ENCODE measurements at places on chromosomes 11 and 22.

- no peak for DNase-seq
Measured at GRCh38 chr11:73298233-73298632, 9.8 kb upstream of the ARHGEF17 start.

- DNase-seq: no peak
Measured at GRCh38 chr11:69950120-69950519, 128.0 kb upstream of the ANO1 start.

GRCh38 chr11:123143921-123144320 lies 51.1 kb downstream of the CLMP start:
- DNase-seq: no peak

GRCh38 chr11:115458877-115459276 lies 45.3 kb downstream of the CADM1 start:
- no peak for DNase-seq

DNA sequence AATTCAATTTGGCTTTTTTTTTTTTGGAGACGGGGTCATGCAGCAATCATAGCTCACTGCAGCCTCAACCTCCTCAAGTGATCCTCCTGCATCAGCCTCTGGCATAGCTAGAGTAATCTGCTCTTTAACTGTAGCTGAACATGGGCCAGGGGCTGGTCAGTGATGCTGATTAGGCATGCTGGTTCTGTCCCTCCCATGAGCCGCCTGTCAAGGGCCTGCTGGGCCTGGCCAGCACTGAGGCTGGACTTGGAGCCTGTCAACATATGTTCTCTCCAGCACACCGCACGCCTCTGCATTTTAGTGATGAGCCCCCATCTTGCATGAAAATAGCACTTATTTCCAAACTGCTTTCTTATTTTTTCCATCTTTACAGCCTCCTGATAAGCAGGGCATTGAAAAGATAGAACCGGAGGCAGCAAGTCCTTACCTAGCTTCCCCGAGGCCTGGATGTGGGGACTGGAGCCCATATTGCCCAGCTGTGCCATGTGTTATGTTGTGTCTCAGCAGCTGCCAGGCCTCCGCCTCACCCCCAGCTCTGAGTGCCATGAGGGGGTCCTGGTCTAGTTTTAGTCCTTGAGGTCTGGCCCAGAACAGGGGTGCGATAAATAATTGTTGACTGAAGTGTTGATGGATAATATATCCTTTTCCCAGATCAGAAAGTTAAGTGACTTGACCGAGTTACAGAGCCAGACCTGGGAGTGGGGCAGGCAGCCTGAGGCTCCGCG lies 80.0 kb downstream of the CTTN start:
- no peak for DNase-seq

GRCh38 chr11:91538065-91538464 lies 686.6 kb upstream of the FAT3 start:
- no peak for DNase-seq

DNA sequence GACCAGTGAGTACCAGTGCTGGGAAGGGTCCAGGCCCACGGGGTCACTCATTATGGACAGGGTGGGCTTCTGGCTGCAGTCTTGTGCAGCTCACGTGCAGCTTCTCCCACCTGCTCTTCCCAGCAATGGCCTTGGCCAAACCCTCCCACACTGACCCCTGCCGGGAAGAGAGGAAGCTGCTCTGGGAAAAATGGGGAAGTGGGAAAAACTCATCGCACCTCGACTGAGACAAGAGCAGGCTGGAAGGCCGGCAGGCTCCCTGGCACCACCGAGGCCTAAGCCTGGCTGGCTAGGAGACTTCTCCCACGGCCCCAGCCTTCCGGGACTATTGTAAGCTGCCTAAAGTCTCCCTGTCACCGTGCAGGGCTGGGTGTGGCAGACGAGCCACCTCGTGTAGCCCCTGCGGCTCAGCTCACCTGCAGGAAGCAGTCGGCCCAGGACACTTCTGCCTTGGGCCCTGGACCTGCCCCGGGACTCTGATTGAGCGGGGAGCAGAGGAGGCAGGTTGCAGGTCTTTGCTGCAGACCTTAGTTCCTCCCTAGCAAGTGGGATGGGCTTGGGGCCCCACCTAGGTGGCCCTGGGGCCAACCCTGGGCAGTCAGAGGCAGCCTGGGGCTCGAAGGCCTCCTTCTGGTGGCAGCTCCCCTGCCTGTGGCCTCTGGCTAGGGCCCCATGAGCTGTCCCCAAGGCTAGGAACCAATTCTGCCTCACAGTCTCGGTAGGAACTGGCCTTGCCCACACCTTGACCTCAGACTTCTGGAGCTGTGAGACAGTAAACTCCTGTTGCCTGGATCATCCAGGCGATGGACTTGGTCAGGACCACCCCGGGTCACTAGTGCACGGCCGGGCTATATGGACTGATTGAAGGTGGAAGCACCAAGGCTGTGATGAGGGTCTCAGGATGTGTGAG lies 23.1 kb downstream of the MRGPRG start:
- DNase-seq: no peak

DNA sequence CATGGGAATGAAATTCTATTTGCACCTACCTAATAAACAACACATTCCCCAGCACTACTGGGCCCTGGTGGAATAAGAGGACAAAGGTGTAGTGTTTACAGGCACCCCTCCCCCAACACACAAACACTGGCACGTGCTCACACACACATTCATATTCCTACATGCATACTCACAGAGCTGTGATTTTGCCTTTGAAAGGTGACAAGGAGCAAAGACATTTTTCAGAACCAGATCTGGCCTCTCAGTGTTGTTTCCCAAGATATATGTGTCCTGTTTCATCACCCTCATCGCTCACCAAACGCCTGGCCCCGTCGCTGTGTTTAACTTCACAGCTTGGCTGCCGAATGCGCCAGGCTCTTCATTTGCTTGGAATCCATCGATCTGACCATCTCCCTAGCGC lies 292.6 kb downstream of the NTM start:
- no peak for DNase-seq

GRCh38 chr11:83779876-83780275 lies 493.7 kb upstream of the CCDC90B start:
- DNase-seq: no peak

GRCh38 chr11:70122490-70123198 lies 44.5 kb downstream of the ANO1 start:
- no peak for DNase-seq

DNA sequence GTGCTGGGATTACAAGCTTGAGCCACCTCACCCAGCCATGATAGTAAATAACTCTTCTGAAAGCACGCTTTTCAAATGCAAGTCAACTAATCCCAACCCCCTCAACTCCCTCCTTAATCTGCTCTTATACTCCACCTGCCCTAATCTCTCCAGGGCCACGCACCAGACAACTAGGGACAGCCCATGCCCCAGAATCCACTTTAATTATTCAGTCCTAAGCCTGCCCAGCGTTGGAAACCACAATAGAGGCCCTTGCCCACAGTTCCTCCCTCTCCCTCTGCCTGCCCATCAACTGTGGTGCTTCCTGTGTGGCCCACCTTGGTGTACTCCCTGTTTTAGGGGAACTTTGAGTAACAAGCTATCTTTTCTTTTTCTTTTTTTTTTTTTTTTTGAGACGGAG lies 2.7 kb upstream of the VPREB3 start:
- no peak for DNase-seq

- DNase-seq: no peak
Measured at GRCh38 chr22:17106785-17107546, 14.2 kb downstream of the TMEM121B start.

DNA sequence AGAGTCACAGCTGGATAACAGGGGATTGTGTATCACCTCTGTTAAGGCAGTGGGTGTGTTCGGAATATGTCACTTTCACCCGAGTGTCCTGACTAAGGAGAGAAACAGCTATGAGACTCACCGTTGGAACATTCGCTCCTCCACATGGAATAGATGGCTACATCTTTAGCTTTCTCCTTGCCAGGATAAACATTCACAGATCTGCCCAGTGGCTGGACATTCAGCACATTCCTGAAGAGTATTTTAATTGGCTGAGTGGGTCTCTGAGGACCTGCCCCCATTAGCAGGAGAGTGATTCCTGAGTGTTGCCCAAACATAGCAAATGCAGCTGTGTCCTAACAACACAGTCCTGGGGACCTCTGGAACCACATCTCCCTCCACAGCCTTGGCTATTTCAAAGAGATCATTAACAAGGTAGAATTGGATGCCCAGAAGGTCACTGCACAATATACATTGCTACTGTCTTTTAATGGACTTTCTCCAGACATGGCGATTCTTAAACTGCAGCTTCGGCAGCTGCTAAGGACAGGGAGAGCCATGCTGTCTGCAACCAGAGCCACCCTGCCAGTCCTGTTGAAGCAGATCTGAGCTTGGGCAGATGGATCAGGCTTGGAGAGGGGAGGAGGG lies 435.0 kb upstream of the CADM1 start:
- DNase-seq: no peak

DNA sequence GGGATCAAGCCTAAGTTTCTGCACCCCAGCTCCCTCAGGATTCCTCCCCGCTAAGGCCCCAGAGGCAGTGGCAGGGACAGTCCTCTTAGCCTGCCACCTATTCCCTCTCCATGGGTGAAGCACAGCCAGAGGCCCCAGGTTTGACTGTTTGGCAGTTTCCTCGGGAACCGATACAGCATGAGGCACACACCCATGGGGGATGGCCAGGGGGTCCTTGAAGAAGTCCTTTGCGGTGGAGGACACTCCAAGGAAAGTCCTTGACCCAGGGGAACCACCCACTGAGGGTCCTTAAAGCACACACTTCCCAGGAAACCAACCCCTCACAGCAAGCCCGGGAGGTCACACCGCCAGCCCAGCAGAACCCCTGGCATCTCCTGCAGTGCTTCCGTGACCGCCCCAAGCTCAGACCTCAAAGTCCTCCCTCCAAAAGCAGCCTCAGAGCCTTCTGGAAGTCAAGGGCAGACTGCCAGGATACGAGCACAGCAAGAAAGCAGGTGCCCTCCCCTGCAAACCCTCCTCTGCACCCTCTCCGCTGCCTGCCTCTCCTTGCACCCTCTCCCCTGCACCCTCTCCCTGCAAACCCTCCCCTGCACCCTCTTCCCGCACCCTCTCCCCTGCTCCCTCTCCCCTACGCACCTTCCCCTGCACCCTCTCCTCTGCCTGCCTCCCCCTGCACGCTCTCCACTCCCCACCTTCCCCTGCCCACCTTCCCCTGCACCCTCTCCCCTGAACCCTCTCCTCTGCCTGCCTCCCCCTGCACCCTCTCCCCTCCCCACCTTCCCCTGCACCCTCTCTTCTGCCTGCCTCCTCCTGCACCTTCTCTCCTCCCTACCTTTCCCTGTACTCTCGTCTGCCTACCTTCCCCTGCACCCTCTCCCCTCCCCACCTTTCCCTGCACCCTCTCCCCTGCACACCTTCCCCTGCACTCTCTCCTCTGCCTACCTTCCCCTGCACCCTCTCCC lies 1.4 kb downstream of the SIGIRR start:
- DNase-seq: no peak

DNA sequence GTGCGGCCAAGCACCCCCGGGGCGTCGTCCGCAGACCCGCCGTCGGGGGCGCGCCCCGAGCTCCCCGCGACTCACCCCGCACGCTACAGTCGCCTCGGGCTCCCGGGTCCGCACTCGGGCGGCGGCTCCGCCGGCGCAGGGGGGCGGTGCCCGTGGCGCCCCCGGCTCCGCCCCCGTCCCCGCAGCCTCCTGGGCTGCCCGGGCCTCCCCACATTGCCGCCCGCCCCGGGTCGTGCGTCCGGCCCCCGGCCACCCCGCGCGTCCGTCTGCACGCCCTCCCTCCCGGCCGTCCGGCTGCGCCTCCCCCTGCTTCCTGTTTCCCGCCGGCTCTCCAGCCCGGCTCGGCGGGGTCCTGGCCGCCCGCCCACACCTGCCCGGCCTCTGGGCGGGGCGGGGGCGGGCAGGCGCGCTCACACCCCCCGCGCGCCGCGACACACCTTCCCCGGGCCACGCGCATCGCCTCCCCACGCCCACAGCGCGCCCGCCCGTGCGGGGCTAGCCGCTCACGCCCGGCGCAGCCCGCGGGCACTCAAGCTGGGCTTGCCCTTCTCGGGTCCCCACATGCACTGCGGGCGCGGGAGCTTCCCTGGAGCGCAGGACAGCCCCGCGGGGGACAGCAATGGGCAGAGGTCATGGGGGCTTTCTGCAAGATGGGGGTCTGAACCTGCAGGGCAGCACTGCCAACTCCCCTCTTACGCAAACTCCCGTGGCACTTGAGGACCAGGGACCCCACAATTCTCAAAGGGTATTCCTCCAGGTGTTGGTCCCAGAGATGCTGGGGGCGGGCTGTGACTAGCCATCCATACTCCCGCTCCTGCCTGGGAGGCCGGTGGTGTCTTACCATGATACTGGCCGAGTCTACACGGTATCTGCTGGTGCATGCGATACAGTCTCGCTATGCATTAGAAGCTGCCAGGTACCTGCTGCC lies at the start of gene CARD10:
Gene CARD10 (minus strand): TSS at position 148 of the 928 bp plus-strand sequence. CDS start 215 bp downstream, outside the sequence.
- DNase-seq: no peak

DNA sequence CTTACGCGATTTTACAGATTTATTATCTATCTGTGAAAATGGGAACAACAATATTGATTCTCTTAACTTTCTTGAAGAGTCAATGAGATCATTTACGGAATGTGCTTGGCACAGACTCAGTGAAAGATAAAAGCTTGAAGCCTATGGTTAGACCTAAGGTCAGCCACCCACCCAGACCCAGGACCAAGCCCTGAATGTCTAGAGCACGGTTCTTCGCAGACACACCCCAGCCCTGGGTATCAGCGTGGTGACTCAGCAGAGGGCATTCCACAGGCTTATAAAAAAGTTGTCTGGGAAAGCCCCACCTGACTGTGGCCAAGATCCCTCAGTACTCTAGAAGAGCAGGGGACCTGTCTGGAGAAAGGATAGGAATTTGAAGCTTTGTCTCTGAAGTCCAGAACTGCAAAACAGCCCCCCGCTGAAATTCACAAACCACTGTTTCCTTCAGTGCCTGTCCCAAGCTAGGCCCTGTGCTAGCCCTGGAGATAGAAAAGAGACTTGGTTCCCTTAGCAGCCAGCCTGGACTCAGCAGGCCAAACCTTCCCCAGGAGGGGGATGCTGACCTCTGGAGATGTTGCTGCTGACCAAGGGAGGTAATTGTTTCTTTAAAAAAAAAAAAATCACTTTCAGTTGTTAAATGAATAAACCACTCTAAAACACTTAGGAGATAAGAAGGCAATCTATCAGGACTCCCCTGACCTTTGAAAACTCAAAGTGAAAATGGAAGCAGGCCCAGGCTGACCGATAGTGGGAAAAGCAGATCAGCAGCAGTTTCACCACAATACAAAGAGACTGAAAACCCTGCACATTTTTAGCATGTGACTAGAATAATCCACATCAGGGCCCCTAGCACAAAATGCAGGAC lies 114.0 kb downstream of the ABTB2 start:
- DNase-seq: no peak

DNA sequence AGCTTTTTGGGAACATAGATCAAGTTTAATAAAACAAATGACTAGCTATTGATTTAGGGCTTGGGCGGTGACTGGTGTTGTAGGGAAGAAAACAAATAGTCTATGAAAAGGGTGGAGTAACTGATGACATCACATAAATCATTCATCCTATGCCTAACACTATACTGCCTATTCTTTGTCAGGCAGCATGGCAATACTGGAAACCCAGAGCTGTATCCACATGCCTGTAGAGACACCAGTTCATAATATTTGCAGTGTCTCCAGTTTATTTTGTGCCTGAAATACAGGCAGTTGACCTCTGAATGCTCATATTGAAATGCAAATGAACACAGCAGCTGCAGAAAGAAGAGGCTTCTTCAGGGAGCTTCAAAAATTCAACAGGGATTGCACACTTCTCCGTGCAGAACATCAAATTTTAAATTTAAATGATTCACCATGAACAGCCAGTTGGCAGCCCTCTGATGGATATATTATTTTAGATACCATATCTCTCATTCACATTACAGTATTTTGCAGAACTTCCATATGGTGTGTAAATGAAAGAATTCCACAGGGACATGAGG lies 283.1 kb upstream of the CTSC start:
- DNase-seq: no peak

All from NCI-H2081 treated with DMSO at 0.1 percent for 48 hours (cell line).